ENCODE measurements at places on chromosomes 5 and 9.

DNA sequence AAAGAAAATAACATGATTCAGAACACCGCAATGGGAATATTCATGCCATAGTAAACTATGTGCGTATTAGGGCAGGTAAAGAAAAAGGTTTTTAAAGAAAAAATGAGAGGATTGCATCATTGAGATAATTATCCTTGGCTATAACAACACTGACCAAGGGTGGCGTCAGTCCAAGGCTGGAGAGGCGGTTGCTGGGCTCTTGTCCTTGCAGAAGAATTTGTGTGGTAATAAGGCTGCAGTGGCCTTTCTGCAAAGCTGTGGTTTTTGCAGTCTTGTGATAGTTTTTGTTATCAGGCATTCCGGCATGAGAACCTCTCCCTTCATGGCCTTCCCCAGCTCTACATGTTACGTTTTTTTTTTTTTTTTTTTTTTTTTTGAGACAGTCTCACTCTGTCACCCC lies 14.0 kb downstream of the BOD1 start:
- H3K27me3 ChIP-seq, result no peaks in the 10 kb centered on the region
- DNase-seq, result no peak

DNA sequence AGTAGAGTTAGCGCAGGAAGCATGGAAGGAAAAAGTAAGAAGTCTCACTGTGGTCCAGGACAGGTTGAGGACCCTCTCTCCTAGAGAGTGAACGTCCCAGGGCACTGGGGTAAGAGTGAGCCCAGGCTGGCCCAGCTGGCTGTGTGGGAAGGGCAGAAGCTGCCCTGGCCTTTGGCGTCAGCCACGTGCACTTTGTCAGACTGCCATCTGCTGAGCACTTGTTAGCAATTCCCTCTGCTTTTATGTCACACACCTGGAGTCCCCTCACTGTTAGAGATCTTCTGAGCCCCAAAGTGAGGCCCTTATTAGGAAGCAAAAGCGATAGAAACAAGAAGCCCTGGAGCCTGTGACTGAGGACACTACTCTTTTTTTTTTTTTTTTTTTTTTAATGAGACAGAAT lies 79.1 kb downstream of the UGCG start:
- H3K36me3 ChIP-seq, result no peaks in the 10 kb centered on the region
- DNase-seq, result peak; percentile 52
- H3K4me1 ChIP-seq, result no peaks in the 10 kb centered on the region
- no peaks in the 10 kb centered on the region for H3K27me3 ChIP-seq
- no peak overlapping the region for H3K4me3 ChIP-seq
- no peak overlapping the region for H3K27ac ChIP-seq

GRCh38 chr5:4258170-4258569 lies 662.5 kb downstream of the IRX1 start:
- DNase-seq, result no peak
- H3K27me3 ChIP-seq, result no peaks in the 10 kb centered on the region
- no peak overlapping the region for H3K4me3 ChIP-seq
- no peak overlapping the region for H3K27ac ChIP-seq

- H3K4me3 ChIP-seq, result no peak overlapping the region
- no peak for DNase-seq
- H3K36me3 ChIP-seq, result no peaks in the 10 kb centered on the region
- peaks cover 14% of the 10 kb centered on the region for H3K27me3 ChIP-seq
- no peak overlapping the region for H3K27ac ChIP-seq
- H3K4me1 ChIP-seq, result peaks cover 3% of the 10 kb centered on the region
Measured at GRCh38 chr9:130943777-130944176, 4.7 kb upstream of the FIBCD1 start.

GRCh38 chr5:17316970-17317459 lies 99.6 kb downstream of the BASP1 start:
- no peaks in the 10 kb centered on the region for H3K4me1 ChIP-seq
- no peak overlapping the region for H3K4me3 ChIP-seq
- no peaks in the 10 kb centered on the region for H3K36me3 ChIP-seq
- H3K27me3 ChIP-seq, result no peaks in the 10 kb centered on the region
- H3K27ac ChIP-seq, result no peak overlapping the region

GRCh38 chr5:160800375-160801275 lies 51.4 kb downstream of the ATP10B start:
- no peaks in the 10 kb centered on the region for H3K4me1 ChIP-seq
- no peaks in the 10 kb centered on the region for H3K27me3 ChIP-seq
- no peak overlapping the region for H3K4me3 ChIP-seq
- H3K36me3 ChIP-seq, result no peaks in the 10 kb centered on the region

DNA sequence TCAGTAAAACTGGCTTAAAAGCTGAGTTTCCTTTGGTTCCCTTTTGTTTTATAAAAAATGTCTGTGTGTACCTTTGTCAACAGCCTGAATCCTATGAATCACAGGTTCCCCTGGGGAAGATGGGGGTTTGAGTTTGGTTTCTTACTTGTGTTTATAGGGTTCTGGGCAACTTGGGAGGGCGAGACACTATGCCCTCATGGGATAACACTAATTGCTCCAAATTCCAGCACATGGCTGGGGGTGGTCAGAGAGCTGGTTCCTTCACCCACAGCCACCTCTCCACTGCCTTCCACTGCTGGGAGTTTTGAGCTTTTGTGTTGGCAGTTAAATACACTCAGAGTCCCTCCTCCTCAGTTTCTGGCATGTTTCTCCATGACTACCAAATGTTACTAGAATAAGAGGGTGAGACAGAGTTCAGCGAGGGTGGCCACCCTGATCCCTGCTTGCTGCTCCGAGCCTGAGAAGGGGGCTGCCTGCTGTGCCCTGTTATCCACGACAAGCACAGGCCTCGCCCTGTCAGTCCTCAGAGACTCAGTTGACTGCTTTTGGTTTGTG lies 83.0 kb upstream of the EPB41L4B start:
- no peak for DNase-seq
- no peak overlapping the region for H3K27ac ChIP-seq
- H3K4me1 ChIP-seq, result peaks cover 6% of the 10 kb centered on the region
- H3K36me3 ChIP-seq, result no peaks in the 10 kb centered on the region
- no peaks in the 10 kb centered on the region for H3K27me3 ChIP-seq
- no peak overlapping the region for H3K4me3 ChIP-seq

DNA sequence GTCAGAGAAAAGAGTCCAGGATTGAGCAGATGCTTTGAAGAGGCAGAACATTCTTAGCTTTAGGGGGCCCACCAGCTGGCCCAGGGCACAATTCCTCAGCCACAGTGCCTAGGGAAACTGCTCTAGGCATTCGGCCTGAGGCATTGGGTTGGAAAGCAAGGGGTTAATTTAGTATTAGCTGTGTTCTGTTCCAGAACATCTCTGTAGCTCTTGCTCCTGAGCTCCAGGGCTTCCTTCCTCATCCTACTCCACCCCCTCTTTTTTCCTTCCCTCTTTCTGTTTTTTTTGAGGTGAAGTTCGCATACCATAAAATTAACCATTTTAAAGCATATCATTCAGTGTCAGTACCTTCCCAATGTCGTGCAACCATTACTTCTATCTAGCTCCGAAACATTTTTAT lies 74.5 kb upstream of the PANK3 start:
- no peak overlapping the region for H3K4me3 ChIP-seq
- no peak overlapping the region for H3K27ac ChIP-seq
- no peaks in the 10 kb centered on the region for H3K27me3 ChIP-seq
- H3K36me3 ChIP-seq, result no peaks in the 10 kb centered on the region

- H3K36me3 ChIP-seq, result no peaks in the 10 kb centered on the region
- no peak within 1 kb of the TSS for H3K27ac ChIP-seq
- H3K27me3 ChIP-seq, result no peaks in the 10 kb centered on the region
- peaks cover 10% of the 10 kb centered on the region for H3K4me1 ChIP-seq
- no peak for DNase-seq
Measured at GRCh38 chr5:39364367-39364766, at the start of gene C9. Gene C9 (minus strand): TSS chr5:39364495. CDS start chr5:39364464, 31 bp downstream.

- H3K36me3 ChIP-seq, result no peaks in the 10 kb centered on the region
- no peaks in the 10 kb centered on the region for H3K27me3 ChIP-seq
- H3K27ac ChIP-seq, result no peak overlapping the region
- H3K4me1 ChIP-seq, result no peaks in the 10 kb centered on the region
Measured at GRCh38 chr9:120982836-120983235, 56.2 kb upstream of the TRAF1 start.

DNA sequence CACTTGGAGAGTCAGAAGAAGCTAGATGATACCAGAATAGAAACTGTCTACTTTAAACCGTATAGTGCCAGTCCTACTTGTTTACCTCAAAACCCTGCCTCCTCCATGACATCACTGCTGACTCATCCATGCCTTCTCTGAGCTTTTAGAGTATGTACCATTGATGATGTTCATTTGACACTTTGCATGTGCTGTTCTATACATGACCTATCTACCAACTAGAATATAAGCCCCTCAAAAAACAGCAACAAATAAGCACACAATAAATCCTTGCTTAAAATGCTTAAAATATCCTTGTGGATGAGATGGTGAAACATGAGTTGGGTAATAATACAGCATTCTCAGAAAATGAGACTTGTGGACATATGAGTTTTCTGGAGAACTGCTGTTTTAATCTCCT lies 2.6 kb downstream of the CTNNAL1 start:
- no peak overlapping the region for H3K27ac ChIP-seq
- peaks cover 5% of the 10 kb centered on the region for H3K27me3 ChIP-seq
- H3K4me3 ChIP-seq, result no peak overlapping the region
- peaks cover 4% of the 10 kb centered on the region for H3K4me1 ChIP-seq
- H3K36me3 ChIP-seq, result no peaks in the 10 kb centered on the region

DNA sequence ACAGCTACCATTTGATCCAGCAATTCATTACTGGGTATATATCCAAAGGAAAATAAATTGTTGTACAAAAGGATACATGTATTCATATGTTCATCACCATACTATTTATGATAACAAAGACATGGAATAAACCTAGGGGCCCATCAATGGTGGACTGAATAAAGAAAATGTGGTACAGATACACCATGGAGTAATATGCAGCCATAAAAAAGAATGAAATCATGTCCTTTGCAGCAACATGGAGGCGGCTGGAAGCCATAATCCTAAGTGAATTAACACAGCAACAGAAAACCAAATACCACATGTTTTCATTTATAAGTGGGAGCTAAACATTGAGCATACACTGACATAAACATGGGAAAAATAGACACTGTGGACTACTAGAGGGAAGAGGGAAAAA lies 37.1 kb downstream of the FNIP1 start:
- no peak overlapping the region for H3K4me3 ChIP-seq
- no peaks in the 10 kb centered on the region for H3K4me1 ChIP-seq
- H3K27ac ChIP-seq, result no peak overlapping the region
- no peaks in the 10 kb centered on the region for H3K27me3 ChIP-seq
- DNase-seq, result no peak
- no peaks in the 10 kb centered on the region for H3K36me3 ChIP-seq

DNA sequence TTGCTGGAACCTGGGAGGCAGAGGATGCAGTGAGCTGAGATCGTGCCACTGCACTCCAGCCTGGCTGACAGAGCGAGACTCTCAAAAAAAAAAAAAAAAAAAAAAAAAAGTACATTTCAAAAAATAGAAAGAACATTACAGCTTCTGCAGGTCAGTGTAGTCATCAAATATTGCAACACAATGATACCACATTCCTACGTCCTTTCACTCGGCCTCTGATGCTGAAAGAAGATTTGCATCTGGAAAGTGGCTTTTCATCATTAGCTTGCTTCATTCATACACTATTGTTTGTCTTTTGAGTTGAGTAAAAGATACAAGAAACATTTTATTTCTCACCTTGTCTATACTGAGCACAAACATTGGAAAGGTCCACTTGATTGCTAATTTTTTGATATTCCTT lies 59.6 kb upstream of the CPLANE1 start:
- H3K36me3 ChIP-seq, result peaks cover 34% of the 10 kb centered on the region
- H3K27ac ChIP-seq, result no peak overlapping the region
- DNase-seq, result no peak
- H3K4me3 ChIP-seq, result no peak overlapping the region

DNA sequence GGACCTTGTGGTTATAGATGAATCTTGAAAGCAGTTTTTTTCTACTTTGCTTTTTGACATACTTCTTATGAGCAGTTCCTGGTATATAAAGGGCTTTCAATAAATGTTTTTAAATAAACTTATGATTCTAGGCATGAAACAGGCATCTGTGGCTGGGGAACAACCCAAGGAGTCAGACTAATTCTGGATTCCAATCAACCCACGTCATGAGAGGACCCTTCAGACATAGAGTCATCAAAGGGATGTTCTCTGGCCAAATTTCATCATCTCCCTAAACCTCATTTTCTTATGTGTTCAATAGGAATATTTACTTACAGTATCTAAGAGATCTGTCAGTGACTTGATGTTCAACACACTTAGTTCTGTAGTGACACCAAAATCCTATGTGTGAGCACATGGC lies 243.8 kb upstream of the ZNF462 start:
- peaks cover 8% of the 10 kb centered on the region for H3K4me1 ChIP-seq
- no peaks in the 10 kb centered on the region for H3K27me3 ChIP-seq
- H3K4me3 ChIP-seq, result no peak overlapping the region
- no peak overlapping the region for H3K27ac ChIP-seq
- H3K36me3 ChIP-seq, result no peaks in the 10 kb centered on the region

DNA sequence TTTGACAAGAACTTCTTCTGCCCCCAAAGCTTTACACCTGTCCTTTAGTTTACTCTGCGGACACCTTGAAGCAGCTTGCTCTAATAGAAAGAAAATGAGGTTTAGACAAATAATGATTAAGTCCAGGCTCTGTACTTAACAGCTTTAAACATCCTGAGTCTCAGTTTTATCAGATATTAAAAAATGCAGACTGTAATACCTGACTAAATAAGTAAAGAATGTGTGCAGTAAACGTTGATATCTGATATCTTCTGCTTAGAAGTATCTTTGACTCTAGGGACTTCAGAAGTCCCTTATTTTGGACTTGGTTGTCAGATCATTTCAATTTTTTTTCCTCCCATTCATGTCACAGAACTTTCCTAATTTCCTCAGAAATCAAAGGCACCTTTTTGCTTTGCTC lies 1060.4 kb downstream of the CDH12 start:
- no peaks in the 10 kb centered on the region for H3K4me1 ChIP-seq
- H3K4me3 ChIP-seq, result no peak overlapping the region
- H3K27me3 ChIP-seq, result no peaks in the 10 kb centered on the region
- no peak overlapping the region for H3K27ac ChIP-seq
- DNase-seq, result no peak
- no peaks in the 10 kb centered on the region for H3K36me3 ChIP-seq

- no peaks in the 10 kb centered on the region for H3K27me3 ChIP-seq
- H3K36me3 ChIP-seq, result no peaks in the 10 kb centered on the region
- DNase-seq, result no peak
- H3K4me1 ChIP-seq, result no peaks in the 10 kb centered on the region
Measured at GRCh38 chr5:165928971-165929370, 2362.5 kb upstream of the WWC1 start.

GRCh38 chr5:141916522-141916921 lies 7.1 kb upstream of the DELE1 start:
- no peaks in the 10 kb centered on the region for H3K36me3 ChIP-seq
- H3K27me3 ChIP-seq, result peaks cover 5% of the 10 kb centered on the region
- H3K4me3 ChIP-seq, result no peak overlapping the region
- peaks cover 7% of the 10 kb centered on the region for H3K4me1 ChIP-seq

GRCh38 chr9:114433086-114433485 lies 45.3 kb upstream of the AKNA start:
- no peak for DNase-seq
- no peaks in the 10 kb centered on the region for H3K27me3 ChIP-seq
- H3K36me3 ChIP-seq, result no peaks in the 10 kb centered on the region
- no peak overlapping the region for H3K4me3 ChIP-seq
- H3K4me1 ChIP-seq, result peaks cover 6% of the 10 kb centered on the region
- no peak overlapping the region for H3K27ac ChIP-seq

DNA sequence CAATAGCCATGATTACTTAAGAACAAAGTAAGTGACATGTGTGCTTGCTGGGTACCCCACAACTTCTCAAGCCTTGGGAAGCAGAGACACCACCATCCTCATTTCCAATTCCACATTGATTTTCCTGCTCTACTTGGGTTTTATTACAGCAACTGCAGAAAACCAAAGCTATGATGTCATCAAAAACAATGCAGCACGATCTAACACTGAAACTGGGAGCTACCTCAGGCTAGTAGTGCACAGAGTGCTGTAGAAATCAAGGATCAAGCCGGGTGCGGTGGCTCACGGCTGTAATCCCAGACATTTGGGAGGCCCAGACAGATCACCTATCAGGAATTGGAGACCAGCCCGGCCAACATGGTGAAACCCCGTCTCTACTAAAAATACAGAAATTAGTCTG lies 174.4 kb upstream of the MSX2 start:
- H3K36me3 ChIP-seq, result no peaks in the 10 kb centered on the region
- H3K27me3 ChIP-seq, result no peaks in the 10 kb centered on the region
- H3K4me3 ChIP-seq, result no peak overlapping the region
- no peaks in the 10 kb centered on the region for H3K4me1 ChIP-seq

All from H1 (cell line).